ENCODE measurements at places on chromosomes 2 and 18.
A peak's percentile ranks its signal among the peaks of the same experiment; 100 is the strongest.

- DNase-seq: no peak
Observed at GRCh38 chr2:125643585-125643984, 1012.4 kb upstream of the GYPC start.

- DNase-seq: no peak
Observed at GRCh38 chr2:237411683-237412423, 2.1 kb downstream of the COL6A3 start.

GRCh38 chr2:119436993-119437772 is 5.5 kb downstream of the TMEM37 start:
- no peak for DNase-seq

DNA sequence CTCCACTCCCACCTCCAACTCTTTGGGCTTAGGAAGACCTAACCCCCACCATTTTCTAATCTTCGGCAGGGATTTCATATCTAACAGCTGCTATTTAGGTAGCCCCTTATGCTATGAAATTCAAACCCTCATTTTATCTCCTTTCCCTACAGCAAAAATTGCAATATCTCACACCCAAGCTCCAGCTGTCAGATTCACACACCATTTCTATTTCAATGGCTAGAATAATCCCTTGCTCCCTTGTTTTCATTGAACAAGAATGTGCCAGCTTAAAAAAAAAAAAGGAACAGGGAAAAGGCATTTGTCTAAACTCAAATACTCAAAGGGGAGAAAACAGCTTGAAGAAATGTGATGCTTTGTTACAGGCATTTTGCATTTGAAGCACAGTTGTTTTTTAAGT is 850.6 kb upstream of the ACVR2A start:
- no peak for DNase-seq

DNA sequence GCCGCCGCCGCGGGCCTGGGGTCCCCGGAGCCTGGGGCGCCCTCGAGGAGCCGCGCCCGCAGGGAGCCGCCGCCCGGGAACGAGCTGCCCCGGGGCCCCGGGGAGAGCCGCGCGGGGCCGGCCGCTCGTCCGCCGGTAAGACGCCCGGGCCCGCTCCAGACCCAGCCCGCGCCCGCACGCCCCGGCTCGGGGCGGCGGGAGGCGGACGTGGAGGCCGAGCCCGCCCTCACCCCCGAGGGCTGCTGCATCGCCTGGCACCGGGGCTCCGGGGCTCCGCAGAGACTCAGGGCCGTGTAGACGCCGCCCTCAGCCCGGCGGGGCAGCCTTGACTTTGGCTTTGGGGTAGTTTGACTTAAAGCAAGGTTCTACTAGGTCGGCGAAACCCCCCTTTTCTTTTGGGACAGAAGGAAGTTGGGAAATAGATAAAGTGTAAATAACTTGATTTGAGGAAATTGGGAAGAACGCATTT is 335 bp downstream of the ERFE start:
- DNase-seq: no peak

DNA sequence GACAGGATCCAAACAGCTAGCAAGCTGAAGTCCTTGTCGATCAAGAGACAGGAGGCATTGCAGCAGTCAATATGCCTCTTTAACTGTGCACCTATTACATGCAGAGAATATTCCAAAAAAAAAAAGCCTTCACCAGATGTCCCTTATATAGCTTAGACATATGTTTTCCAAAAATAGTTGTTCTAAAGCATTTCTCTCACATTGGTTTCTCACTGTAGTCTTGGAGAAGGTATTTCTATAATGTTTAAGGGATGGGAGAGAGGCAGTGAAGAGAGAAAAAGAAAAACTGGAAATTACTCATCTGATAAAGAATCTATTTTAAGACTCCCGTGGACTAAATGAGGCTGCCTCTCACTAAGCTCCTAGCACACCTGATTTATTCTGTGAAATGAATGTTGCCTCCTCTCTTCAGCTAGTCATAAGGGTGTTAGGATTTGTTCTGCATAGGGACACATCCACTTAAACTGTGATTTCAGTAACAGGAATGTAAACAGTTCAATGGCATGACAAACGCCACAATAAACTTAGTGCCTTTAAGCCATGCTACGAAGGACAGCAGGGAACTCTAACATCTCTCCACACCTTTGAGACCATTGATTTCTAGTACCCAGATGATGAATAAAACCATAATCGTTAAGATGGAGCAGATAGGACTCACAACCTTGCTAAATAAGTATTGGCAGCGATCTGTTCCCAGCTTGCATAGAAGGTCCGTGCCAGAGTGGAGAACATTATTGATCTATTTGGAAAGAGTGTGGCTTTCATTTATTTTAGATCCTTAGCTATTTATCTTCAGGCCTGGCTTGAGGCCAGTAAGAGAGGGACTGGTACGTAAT is 98.6 kb upstream of the NCK2 start:
- DNase-seq: no peak

- DNase-seq: no peak
Observed at GRCh38 chr2:33497221-33497650, 20.8 kb downstream of the RASGRP3 start.

- DNase-seq: no peak
Observed at GRCh38 chr2:168426861-168427260, 29.2 kb upstream of the CERS6 start.

- DNase-seq: peak; percentile 65
Observed at GRCh38 chr2:3728104-3729054, 25.0 kb downstream of the DCDC2C start.

DNA sequence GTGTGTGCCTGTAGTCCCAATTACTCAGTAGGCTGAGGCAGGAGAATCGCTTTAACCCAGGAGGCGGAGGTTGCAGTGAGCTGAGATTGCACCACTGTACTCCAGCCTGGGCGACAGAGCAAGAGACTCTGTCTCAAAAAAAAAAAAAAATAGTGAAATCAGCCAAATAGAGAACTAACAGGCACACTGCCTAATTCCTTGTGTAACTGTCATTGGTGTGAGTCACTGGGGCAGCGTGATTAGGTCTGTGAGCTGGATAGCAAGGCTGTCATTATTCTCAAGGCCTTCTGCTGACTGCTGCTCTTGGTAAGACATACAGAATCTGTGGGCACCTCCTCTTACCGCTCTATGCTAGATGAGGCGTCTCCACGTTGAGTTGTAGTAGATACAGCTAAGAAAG is 270.3 kb downstream of the NEDD4L start:
- DNase-seq: peak; percentile 87

DNA sequence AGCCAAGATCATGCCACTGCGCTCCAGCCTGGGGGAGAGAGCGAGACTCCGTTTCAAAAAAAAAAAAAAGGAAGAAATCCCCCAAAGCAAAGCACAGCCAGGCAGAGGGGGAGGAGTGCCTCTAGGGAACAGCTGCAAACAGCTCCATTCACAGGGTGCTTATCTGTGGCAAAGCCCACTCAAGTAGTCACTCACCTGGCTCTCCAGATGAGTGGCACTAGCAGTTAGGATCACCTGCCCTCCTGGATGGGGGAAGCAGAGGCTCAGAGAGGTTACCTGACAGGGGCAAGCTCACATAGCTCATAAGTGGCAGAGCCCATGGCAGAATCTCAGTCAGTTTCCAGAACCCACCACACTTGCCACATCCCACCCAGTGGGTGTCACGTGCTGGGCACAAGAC is 30.3 kb downstream of the TFCP2L1 start:
- DNase-seq: no peak

DNA sequence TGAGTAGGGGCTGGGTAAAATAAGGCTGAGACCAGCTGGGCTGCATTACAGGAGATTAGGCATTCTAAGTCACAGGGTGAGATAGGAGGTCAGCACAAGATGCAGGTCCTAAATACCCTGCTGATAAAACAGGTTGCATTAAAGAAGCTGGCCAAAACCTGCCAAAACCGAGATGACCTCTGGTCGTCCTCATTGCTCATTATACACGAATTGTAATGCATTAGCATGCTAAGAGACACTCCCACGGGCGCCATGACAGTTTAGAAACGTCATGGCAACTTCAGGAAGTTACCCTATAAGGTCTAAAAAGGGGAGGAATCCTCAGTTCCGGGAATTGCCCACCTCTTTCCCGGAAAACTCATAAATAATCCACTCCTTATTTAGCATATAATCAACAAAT is 132.2 kb downstream of the ARL4C start:
- no peak for DNase-seq

DNA sequence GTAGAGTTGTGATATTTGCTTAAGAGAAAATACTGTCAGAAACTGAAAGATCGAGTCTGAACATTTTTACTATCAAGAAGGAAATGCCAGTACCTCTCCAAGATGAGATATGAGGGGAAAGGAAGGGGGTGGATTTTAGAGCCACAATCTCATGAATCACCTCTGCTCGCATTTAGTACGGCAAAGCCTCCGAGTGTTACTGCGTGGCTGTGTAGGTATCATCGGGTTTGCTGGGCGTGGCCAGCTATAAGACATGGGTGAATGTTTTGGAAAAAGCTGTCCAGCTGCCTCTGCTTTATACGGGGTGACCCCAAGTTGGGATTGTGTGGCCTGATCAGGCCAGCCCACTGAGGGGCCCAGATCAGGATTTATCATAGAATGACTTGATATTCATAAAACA is 826.4 kb downstream of the SOCS6 start:
- no peak for DNase-seq

GRCh38 chr2:221229099-221229498 is 343.0 kb downstream of the EPHA4 start:
- no peak for DNase-seq

GRCh38 chr2:196362973-196363549 is 191.7 kb upstream of the STK17B start:
- no peak for DNase-seq

GRCh38 chr2:239323447-239323846 is 77.4 kb downstream of the HDAC4 start:
- DNase-seq: no peak

GRCh38 chr2:183996825-183997793 is 601.2 kb upstream of the ZNF804A start:
- no peak for DNase-seq

- DNase-seq: no peak
Observed at GRCh38 chr18:72128649-72129048, 415.5 kb downstream of the CBLN2 start.

DNA sequence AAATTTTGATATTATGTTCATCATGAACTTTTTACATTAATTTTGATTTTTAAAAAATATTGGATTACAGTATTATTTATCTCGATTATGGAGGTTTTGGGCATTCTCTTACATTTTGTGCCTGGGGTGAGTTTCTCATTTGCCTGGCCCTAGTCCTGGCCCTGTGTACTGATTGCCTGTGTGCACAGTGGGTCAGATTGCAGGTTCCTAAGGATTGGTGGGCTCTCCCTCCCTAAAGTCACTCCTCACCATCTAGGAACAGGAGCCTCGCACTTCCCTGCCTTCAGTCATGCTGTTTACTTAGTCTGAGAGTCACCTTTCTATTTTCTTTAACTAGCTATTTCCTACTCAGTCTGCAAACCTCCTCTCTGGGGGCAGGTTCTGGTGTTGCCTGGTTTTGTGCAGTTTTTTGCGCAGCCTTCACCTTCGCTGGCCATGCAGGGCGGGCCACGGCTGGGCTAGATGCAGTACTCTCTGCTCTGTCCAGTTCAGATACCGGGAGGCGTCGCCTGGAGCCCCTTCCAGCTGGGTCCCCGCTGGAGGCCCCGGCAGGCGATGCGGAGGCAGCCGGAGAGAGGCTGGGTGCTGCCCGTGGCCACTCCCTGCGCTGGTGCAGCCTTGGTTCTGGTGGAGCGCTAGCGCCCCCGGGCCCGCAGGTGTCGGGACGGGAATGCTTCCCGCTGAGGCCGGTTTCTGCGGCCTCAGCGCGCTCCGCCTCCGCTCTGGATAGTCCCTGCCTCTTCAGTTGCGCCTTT is 23.3 kb upstream of the MC5R start:
- DNase-seq: no peak

- DNase-seq: peak; percentile 9
Observed at GRCh38 chr18:35582899-35583558, 1.5 kb downstream of the GALNT1 start.

- no peak for DNase-seq
Observed at GRCh38 chr18:7608174-7608550, 41.0 kb downstream of the PTPRM start.

GRCh38 chr2:60567919-60568768 is 14.7 kb upstream of the BCL11A start:
- no peak for DNase-seq

GRCh38 chr2:66171530-66171929 is 263.4 kb upstream of the MEIS1 start:
- DNase-seq: no peak

- DNase-seq: no peak
Observed at GRCh38 chr2:54396107-54396506, 60.0 kb upstream of the SPTBN1 start.

GRCh38 chr2:228522977-228523376 is 341.5 kb upstream of the SPHKAP start:
- no peak for DNase-seq

DNA sequence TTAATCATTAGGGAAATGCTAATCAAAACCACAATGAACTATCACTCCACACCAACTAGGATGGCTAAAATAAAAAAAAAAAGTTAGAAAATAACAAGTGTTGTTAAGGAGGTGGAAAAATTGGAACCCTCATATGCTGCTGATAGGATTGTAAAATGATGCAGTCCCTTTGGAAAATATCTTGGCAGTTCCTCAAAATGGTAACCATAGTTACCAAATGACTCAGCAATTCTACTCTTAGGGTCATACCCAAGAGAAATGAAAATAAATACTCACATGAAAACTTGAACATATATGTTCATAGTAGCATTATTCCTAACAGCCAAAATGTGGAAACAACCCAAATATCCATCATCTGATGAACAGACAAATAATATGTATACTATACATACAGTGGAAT is 15.7 kb upstream of the ACVR2A start:
- DNase-seq: peak; percentile 27

DNA sequence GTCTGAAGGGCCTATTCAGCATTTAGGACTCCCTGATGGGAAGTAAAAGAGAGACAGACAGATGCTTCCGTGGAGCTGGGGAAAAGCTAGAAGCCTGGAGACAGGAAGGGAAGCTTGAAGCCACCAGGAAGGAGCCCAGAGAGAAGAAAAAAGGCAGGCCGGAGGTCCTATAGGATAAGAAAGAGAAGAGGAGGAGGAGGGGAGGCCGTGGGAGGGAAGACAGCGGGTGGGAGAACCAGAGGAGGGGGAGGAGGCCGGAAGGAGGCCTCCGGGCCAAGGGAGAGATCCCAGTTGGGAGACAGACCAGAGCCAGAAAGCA is 107.1 kb upstream of the PKDCC start:
- no peak for DNase-seq

All from RKO (cell line).